ENCODE measurements at places on chromosomes 7 and 10.

- DNase-seq: no peak
These were observed 367.7 kb downstream of the SFMBT2 start for GRCh38 chr10:7043055-7043653.

DNA sequence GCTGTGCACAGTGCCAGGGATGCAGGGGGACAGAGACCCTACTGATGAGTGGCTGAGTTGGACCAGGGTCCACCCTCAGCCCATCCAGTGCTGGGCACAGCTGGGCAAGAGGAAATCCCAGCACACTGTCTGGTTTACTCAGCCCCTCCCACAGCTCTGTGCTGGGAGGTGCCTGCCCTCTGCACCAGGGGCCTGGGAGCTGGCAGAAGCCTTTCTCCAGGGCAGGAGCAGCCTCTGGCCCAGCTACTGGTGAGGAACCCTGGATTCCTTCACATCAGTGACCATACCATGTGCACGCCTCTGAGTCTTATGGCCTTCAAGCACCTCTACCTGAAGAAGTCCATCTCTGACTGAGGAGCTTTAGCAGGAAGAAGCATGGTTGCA is 25.9 kb upstream of the C10orf71 start:
- DNase-seq: no peak

DNA sequence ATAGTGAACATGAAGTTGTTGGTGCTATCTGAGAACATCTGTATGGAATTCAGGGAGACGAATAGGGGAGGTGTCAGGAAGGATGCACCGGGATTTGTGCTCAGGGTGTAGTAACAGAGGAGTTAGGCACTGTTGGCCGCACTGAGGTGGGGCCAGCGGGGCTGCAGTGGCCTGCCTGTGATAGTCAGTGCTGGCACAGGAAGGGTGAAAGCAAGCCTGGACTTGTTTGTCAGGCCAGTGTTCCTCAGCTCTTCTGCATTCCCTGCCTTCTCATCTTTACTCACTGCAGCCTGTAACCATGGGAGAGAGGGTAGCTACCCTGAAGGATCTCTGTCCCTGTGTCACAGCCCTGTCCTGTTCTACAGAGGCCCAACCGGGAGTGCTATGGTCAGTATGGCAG is 81.3 kb downstream of the SH2D4B start:
- no peak for DNase-seq

DNA sequence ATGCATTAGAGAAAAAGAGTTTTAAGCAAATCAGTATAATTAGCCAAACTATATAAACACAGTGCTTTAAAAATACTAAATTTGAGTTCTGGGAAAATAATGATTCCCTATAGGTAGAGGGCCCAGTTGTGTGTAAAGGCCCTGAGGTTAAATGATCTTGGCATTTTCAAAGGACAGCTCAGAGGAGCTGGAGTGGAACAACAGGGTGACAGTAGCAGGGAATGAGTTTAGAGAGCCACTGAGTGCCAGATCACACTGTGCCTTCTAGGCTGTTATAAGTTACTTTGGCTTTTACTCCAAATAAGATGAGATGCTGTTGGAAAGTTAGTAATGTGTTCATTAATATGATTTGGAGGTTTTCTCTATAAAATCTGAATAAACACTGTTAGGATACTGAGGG is 34.6 kb downstream of the VWDE start:
- no peak for DNase-seq

DNA sequence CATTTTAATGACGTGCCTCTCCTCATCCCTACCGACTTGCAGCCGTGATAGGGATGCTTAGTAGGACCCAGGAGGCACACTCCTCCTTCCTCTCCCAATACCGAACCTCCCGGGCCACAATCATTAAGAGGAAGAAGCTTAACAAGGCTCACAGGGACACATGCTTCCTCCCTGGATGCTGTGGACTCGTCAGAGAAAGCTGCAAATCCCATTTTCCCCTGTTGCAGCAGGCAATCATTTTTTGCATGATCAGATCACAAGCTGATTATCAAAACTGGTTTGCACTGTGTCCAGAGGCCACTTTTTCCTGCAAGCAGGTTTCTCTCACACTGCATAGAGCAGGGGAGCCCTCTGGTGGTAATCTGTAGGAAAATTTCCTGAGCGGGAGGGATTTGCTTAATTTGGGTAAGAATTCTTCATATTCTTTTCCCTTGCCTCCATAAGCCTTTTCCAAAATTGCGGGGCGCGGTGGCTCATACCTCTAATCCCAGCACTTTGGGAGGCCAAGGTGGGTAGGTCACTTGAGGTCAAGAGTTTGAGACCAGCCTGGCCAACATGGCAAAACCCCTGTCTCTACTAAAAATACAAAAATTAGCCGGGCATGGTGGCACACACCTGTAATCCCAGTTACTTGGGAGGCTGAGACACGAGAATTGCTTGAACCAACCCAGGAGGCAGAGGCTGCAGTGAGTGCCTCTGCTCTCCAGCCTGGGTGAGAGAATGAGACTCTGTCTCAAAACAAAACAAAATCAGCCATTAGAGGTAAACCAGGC is 16.1 kb upstream of the LAMB4 start:
- DNase-seq: peak; percentile 54

GRCh38 chr7:132243463-132243862 is 332.8 kb downstream of the PLXNA4 start:
- no peak for DNase-seq

DNA sequence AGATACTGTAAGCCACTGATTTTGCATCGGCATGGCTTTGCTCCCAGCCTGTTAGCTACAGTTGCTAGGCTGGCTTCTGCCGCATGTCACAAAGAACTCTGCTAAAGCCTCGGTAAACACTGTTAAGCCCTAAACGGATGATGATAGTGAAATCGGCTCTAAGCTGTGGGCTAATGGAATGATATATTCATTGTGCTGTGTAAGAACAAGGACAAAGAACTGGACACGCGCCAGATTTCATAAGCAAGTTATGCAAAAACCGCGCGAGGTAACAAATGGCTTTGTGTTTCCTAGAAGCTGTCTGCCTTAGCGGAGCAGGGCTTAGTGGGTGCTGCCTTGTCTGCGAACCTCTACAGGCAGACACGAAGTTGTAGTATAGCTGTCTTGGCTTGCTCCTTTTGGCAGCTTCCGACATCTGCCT is 331.3 kb upstream of the COBL start:
- no peak for DNase-seq

GRCh38 chr10:109889867-109890266 is 33.4 kb downstream of the XPNPEP1 start:
- DNase-seq: no peak

DNA sequence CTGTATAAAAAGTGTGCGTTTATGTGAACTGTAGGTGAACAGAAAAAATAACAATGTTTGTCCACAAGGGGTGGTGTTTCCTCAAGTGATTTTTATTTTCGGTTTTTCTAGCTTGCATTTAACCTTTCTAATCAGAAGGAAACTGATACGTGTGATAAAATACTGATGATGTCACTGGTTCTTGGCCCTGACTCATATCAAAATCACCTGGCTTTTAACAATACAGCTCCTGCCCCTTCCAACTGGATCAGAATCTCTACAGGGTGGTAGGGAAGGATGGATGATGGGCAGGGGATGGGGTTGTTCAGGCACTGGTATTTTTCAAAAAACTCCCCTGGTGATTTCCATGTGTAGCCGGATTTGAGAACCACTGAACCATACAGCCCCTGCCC is 10.9 kb downstream of the NPFFR1 start:
- no peak for DNase-seq

GRCh38 chr10:68084469-68084868 is 9.4 kb upstream of the HERC4 start:
- DNase-seq: no peak

- DNase-seq: no peak
These were observed 6.7 kb downstream of the TSC22D4 start for GRCh38 chr7:100472121-100472851.

GRCh38 chr7:151454305-151454704 is 14.4 kb upstream of the CRYGN start:
- DNase-seq: no peak

DNA sequence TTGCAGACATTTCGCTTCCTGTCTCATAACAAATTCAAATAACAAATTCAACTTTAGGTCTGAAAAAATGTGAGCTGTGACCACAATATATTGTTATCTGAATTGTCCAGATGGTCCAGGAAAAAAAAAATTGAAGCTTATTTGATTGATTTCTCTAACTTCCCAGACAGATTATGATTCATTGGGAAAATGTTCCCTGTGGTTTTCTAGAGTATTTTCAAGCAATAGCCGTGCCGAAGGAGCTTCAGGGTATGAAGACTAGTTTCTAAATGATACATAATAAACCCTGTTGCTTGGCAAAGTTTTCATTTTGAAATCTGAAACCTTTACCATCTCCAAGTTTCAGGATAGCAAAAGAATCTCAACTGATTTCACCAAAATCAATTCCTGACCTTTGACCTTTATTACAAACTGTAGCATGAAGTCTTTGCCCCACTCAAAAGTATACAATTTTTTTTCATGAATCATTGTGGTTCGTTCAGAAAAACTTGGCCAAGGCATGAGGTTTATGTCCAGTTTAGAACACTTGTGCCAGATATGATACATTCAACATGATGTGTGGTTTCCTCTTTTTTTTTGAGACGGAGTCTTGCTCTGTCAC is 109.9 kb downstream of the JCAD start:
- DNase-seq: no peak

GRCh38 chr10:11236234-11236633 is 218.6 kb downstream of the CELF2 start:
- no peak for DNase-seq

GRCh38 chr10:109877546-109877945 is 45.8 kb downstream of the XPNPEP1 start:
- DNase-seq: no peak

DNA sequence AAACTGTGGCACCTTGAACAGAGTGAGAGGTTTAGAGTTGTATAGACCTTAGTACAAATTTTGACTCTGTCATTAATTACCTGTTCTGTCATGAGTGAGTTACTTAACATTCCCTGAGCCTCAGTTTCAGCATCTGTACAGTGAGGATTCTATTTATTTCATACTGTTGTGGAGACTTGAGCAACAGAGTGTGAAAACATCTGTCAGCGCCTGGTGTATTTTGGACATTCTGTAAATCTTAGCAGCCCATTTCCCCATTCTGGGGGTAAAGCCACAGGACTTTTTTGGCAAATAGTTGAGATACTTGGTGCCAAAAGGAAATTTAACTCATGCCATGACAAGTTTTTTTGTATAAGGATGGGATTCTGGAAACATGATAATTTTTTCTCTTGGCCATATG is 94.8 kb downstream of the AUTS2 start:
- DNase-seq: no peak

DNA sequence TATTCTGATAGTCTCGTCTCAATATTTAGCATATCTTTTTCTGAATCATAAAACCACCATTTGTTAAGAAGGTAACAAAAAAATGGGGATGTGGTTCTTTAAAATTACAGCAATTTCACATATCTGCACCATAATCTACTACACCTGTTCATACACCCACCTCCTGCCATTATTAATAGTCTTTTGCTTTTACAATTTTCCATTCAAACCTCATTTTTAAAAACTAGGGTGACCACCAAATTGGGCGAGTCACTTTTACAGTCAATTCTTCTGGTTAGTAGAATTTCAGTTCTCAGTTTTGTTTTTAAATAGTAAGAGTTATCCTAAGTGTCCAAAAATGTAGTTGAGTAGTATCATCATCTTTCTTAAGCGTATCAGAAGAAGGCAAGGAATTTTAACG is 48.4 kb upstream of the GSAP start:
- DNase-seq: no peak

GRCh38 chr7:156174428-156174827 is 362.2 kb upstream of the SHH start:
- DNase-seq: no peak

DNA sequence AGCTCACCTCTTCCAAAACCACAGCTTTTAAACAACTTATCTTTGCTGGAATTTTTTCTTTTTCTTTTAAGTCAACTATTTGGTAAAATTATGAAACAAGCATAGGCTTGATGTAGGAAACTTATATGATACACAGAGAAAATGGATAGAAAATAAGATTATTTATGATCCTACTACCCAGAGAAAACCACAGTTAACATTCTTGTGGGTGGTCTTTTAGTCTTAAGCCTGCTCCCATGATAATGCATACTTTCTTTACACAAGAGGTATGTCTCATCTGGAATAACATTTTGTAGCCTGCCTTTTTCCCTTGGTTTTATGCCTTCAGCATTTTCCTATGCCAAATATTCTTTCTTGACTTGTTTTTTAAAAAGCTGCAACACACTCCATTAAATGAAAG is 21.4 kb downstream of the PLPP4 start:
- DNase-seq: no peak

GRCh38 chr10:94493463-94493862 is 52.1 kb upstream of the HELLS start:
- no peak for DNase-seq

DNA sequence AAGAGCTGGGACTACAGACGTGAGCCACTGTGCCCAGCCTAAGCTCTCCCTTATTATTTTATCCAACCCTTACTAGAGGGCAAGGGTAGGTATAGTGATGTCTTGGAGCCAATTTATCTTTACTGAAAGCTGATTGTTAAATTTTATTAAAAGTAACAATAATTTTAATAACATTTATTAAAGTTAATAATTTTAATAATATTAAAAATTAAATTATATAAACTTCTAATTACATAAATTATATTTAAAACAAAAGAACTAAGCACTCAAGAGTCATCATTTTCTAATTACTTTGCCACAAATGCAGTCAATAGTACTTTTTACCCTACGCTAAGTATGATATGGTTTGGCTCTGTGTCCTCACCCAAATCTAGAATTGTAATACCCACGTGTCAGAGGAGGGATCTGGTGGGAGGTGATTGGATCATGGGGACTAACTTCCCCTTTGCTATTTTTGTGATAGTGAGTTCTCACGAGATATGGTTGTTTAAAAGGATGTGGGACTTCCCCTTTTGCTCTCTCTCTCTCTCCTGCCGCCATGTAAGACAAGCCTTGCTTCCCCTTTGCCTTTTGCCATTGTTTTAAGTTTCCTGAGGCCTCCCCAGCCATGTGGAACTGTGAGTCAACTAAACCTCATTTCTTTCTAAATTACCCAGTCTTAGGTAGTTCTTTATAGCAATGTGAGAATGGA is 58.4 kb upstream of the ETV1 start:
- no peak for DNase-seq

- no peak for DNase-seq
These were observed 74.2 kb upstream of the LRRC4 start for GRCh38 chr7:128105228-128106022.
